Vagina (tissue), 2 donors: ENCODE measurements at places on chromosomes 13 and 19.

DNA sequence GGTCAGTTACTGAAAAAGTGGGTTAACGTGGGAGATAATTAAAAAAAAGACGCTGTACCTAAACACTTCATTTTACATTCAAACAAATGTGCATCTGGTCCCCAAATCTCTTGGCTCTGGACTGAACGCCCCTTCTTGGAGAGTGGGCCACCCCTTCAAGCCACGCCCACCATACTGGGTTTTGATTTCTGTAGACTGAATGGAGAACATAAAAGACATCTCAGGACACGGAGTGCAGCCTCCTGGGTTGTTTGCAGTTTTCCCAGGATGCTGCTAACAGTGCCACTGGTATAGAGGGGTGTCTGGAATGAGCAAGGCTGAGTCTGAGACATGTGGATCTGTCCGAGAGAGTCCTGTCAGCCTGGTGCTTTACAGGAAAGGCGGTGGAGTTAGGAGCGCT is 10.6 kb downstream of the TFDP1 start:
- DNase-seq: peak; percentile 79

DNA sequence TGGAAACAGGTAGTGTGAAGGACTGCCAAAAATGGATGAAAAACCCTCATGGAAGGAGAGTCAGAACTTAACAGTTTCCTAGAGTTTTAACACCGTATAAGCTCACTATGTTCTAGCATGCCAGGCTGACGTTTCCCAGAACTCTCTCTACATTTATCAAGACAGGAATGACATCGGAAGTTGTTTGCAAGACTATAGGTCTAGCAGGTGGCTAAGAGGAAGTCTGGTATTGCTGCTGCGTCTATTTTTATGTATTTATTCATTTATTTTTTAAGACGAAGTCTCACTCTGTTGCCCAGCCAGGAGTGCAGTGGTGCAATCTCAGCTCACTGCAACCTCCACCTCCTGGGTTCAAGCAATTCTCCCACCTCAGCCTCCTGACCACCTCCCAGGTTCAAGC is 20.5 kb upstream of the ARL11 start:
- DNase-seq: no peak

DNA sequence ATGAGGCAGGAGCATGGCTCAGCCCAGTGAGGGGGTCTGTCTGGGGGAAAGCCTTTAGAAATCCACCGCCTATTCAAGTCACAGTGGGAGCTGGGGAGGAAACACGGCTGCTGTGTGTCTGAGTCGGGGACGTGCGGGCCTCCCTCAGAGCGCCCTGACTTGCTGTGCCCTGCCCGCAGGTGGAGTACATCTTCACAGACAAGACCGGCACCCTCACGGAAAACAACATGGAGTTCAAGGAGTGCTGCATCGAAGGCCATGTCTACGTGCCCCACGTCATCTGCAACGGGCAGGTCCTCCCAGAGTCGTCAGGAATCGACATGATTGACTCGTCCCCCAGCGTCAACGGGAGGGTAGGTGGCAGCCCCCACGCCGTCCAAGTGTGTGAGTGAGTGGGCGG is 137.8 kb upstream of the MCF2L start:
- no peak for DNase-seq

GRCh38 chr13:54162069-54162468 is 1133.5 kb downstream of the OLFM4 start:
- no peak for DNase-seq

DNA sequence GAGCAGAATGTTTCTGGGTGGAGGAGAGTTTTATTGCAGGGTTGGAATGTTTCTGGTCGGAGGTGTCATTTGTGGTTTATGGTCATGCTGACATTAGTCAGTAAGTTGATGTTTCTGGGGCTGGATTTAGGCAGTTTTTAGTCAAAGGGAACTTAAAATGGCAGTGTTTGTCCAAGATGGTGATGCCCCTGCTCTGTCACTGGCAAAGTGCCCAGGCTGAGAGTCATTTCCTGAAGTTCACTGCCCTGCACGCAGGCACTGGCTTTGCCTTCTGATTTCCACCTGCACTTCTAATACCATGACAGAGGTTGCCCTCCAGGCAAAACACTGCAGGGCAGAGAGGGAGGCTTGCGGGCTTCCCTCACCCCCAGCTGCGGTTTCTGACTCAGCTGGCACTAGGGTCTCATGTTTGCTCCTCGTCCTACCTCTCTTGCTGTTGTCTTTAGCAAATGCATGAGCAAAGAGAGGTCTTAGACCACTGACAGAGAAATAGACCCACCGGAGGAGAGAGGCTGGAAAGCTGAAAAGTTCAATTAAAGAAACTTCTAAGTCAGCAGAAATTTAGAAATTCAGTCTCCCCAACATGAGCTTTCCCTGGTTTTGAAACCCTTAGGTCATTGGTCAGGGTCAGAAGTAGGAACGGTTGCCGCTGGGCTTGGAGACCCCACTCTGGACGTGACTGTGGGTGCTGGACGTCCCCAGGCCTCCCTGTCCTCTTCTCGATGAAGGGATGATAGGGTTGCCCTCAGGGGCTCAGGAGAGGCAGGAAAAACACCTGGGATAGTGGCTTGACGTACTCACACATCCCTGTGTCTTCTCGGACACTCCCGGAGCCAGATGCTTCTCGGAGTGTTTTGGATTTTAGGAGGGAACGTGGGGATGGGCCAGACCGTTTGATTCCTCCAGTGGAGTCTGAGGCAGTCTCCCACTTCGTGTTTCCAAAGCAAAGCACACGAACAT is 26.3 kb downstream of the TMEM255B start:
- DNase-seq: no peak

DNA sequence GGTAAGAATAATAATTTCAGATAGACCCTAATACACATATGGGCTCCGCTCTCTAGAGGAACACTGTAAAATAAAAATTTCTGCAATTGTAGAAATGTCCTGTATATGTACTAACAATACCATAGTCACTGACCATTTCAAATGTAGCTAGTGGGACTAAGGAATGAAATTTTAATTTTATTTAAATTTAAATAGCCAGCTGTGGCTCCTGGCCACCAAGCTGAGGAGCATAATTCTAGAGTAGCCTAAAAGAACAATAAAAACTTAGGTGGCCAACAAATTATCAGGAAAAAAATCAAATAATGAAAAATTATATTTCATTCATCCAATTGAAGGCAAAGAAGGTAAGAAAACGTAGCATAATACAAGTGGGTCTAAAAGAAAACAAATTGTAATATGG is 240.9 kb upstream of the MIR17HG start:
- DNase-seq: no peak

DNA sequence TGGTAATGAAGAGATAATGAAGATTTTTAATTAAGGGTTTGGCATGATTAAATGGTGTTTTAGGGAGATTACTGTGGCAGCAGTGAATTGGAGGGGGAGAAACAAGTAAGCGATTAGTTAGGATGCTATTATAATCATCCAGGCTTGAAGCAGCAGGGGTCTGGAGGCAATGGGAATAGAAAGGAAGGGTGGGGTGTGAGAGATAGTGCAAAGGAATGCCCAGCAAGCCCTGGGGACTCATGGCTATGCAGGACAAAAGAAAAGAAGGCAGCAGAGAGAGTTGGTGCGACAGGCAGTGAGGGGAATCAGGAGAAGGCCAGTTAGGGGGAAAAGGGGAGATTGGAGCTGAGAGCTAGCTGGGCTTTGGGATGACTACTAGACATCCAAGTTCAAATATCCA is 34.5 kb downstream of the SOX21 start:
- no peak for DNase-seq

- no peak for DNase-seq
Observed at GRCh38 chr13:40982772-40983171, 36.3 kb downstream of the ELF1 start.

GRCh38 chr19:30092721-30093569 is 150.9 kb downstream of the URI1 start:
- DNase-seq: no peak

DNA sequence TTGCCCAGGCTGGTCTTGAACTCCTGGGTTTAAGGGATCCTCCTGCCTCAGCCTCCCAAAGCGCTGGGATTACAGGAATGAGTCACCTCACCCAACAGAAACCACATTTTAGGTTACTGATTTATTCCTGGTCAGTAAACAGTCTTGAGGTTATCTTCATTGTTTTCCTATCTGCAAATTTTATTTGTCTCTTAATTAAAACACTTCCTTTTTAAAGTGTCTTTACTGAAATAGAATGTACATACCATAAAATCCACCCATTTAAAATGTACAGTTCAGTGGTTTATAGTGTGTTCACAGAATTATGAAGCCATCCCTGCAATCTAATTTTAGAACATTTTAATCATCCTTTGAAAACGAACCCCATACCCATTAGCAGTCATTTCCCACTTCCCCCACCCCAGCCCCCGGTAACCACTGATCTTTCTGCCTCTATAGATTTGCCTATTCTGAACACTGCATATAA is 63.0 kb downstream of the MAP4K1 start:
- no peak for DNase-seq

DNA sequence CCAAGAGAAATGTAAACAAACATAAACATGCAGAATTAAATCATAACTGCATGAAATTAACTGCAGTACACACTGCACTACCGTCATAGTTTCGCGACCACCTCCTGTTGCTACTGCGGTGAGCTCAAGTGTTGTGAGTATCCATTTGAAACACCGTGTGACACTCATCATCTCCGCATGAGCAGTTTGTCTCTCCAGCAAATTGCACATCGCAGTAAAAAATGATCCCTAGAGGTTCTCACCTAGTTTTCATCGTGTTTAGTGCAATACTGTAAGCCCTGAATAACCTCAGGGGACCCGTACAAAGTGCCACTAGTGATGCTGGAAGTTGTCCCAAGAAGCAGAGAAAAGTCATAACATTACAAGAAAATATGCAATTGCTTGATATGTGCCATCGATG is 147.7 kb downstream of the DPF1 start:
- DNase-seq: no peak

GRCh38 chr19:38251564-38252051 is 4.6 kb downstream of the PPP1R14A start:
- DNase-seq: no peak

DNA sequence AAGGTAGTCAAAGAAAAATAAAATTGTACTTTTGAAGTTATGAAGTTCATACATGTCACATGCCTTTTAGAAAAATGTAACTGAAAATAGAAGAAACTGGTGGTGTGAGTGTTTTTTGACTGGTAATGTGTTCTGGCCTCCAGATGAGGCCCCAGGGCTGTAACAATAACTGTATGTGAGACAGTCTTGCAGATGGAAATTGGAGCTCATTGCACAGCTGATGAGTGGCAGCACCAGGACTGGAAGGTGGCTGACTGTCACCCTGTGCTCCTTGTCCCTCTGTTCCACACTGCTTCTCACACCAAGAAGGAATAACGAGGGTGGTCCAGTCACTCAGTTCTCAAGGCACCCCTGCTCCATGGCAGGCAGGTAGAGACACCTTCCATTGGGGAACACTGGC is 215.6 kb downstream of the SLC7A1 start:
- DNase-seq: no peak

- DNase-seq: no peak
Observed at GRCh38 chr13:106276876-106277275, 258.6 kb downstream of the EFNB2 start.

GRCh38 chr13:32310134-32310706 is 4.9 kb downstream of the ZAR1L start:
- DNase-seq: no peak

DNA sequence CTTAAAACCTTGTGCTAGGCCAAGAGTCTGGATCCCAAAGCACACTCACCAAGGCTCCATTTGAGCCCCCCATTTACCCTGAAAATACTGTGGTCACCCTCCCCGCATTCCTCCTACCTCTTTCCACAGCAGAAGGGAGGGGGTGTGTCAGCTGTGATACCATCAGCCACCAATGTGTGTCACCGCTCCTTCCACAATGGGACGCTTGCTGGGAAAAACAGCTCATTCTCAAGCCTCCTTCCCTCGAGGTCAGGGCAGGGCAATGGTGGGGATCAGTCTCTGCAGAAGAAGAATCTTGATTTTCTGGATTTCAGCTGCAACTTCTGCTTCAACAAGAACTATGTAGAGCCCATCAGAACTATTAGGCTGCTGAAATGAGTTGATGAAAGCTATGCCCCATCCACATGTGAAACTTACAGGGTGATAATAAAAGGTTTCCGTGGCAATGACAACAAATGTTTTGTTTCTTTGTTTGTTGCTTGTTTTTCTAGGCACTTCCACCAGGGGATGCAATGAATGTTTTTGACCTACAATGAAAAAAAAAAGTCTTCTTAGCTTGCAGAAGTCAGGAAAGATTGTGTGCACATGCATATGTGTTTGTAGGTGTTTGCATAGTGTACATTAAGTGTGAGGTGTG is 26.4 kb upstream of the ZNF507 start:
- DNase-seq: no peak

GRCh38 chr13:99726282-99726894 is 225.1 kb downstream of the TM9SF2 start:
- no peak for DNase-seq

DNA sequence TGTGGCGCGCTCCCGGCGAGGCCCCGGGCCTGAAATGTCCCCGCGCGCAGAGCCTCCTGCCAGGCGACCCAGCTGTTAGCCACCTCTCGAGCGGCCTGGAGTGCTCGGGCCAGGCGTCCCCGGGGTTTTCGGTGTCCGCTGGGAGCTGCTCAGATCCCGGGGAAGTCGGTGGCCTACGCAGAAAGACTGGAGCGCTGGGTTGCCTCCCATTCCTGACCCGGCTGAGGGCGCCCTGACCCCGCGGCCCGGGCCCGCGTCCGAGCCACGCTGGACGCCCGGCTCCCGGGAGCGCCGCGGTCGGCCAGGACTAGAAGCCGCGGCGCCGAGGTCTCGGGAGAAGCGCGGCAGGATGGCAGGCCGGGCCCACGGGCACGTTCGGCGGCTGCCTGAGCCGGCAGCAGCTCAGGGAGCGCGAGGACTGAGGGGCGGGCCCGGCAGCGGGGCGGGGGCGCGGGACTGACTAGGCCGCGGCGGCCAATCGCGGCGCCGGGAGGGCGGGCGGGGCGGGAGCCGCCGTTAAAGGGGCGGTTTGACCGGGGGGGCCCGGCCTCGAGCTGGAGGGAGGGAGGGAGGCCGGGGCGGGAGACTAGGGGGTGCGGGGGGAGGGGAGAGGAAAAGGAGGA is 1.3 kb upstream of the ZIC2 start:
- no peak for DNase-seq

DNA sequence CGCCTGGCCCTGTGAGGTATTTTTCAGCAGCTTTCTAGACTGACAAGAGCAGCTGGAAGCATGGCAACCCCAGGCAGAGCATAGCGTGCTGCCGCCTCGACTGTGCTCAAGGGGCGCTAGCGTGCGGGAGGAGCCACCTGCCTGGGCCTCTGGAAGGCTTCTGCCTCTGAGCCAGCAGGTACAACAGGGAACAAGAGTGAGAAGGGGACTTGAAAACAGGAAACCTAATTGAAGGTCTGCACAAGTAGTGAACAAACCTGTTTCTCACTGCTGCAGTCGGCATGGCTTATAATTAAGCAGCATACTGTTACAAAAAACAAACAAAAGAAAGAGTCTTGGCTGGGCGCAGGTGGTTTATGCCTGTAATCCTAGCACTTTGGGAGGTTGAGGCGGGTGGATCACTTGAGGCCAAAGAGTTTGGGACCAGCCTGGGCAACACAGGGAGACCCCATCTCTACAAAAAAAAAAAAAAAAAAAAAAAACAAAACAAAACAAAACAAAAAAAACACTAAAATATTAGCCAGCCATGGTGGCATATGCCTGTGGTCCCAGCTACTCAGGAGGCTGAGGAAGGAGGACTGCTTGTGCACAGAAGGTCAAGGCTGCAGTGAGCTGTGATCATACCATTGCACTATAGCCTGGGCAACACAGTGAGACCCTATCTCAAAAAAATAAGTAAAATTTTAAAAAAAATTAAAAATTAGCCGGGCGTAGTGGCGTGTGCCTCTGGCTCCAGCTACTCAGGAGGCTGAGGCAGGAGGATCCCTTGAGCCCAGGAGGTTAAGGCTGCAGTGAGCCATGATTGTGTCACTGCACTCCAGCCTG is 12.6 kb upstream of the GARRE1 start:
- DNase-seq: no peak
